Muscle of leg (tissue), 16 donors: ENCODE measurements at places on chromosomes 6 and 20. TPM values are rescaled to one million over a fixed set of nuclear protein-coding genes. Genes with fewer than 3 reads are reported as not detected.
A peak's percentile ranks its signal among the peaks of the same experiment; 100 is the strongest.

CRISP3 gene
- 0.43 TPM for polyA plus RNA-seq

CLPSL2 gene
- polyA plus RNA-seq = not detected

XKR7 gene
- polyA plus RNA-seq = 0.04 TPM

CALHM5 gene
- 2.3 TPM for polyA plus RNA-seq

CLIC5 gene
- polyA plus RNA-seq = 14.8 TPM

ZNF311 gene
- 2.6 TPM for polyA plus RNA-seq

GRCh38 chr6:163260111-163260895 lies 154.2 kb upstream of the QKI start:
- peak; percentile 57 for DNase-seq

GRCh38 chr6:102813489-102814275 lies 1420.2 kb downstream of the GRIK2 start:
- peak; percentile 6 for DNase-seq

- no peak for DNase-seq
Observed at GRCh38 chr20:2820084-2820895, 4.1 kb downstream of the TMEM239 start.

- DNase-seq = no peak
Observed at GRCh38 chr20:17651760-17652388, 30.2 kb downstream of the RRBP1 start.

DNA sequence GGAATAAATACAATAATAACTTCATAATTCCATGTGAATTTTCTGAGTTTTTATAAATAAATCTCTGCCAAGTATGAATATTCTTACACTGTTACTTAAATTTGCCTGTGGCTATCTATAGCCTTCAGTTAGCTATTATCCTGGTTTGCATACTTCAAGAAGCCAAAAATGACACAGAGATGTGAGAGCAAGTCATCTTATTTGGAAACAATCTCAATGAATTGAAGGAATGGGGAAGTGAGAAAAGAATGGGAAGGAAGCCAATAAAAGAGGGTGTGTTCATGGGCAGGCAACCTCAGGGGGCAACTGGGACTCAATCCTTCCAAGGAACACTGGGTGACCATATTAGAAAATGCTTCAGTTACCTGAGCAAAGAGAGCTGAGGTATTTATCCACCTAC lies 9.9 kb downstream of the HAO1 start:
- no peak for DNase-seq

- DNase-seq = no peak
Observed at GRCh38 chr6:51648236-51648635, 439.2 kb downstream of the PKHD1 start.

DNA sequence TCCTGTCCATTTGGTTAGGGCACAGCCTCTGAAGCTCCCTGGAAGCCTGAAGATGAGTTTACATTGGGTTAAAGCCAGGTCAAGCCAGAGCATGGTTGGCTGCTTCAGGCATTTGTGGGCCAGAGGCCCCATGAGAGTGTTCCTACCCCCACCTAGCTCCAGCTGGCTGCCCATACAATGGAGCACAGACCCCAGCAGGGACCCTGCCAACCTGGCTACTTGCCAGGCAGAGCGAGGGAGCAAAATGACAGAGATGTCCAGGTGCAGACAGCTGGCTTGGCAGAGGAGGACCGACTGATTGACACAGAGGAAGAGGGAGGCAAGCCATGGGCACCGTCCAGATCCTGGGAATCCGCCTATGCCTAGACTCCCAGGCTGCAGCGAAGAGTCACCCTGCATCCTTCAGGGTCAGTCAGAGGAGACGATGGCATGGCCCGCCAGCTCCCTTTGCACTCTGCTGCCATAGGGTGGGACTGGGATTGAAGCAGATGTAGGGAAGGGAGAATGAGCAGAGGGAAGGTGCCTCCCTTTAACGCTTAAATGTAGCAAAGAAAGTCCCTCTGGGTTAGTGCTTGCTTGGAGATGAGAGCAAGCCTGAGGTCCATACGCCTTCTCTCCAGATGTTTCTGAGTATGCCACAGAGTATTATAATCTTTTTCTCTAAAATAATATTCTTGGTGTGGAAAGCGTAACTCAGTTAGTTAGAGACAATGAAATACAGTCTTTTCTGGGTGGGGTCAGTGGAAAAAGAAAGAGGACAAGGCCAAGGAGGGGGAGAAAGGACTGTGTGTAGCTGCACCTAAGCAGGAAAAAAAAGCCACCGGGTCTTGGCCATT lies 77.6 kb upstream of the FYN start:
- peak; percentile 89 for DNase-seq

DNA sequence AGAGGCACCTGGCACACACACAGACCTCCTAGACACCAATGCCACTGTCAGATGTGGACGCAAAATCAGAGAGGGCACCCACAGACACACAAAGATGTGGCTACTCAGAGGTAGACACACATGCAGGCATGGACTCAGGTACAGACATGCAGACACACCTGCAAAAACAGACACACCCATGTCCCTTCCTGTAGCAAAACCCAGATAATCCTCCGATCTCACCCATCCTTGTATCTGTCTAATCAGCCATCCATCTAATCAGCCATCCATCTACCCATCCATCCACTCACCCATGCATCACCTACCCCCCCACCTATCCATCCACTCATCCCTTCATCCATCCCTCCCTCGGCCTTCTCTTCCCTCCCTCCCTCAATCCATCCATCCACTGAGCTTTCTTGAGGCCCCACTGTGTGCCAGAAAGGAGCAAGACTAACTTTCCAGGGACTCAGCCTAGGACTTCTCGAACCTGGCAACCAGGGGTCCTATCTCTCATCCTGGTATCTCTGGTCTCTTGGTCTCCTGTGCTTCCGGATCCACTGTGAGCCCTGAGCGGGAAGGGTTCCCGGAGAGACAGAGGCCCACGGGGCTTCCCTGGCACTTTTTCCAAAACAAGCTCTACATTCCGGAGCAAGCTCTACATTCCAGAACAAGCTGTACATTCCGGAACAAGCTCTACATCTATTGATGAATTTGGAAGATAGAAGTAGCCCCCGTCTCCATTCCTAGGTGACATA lies 1.1 kb upstream of the TGM2 start:
- DNase-seq = peak; percentile 66

GRCh38 chr6:120627612-120628011 lies 706.7 kb downstream of the TBC1D32 start:
- DNase-seq = no peak

DNA sequence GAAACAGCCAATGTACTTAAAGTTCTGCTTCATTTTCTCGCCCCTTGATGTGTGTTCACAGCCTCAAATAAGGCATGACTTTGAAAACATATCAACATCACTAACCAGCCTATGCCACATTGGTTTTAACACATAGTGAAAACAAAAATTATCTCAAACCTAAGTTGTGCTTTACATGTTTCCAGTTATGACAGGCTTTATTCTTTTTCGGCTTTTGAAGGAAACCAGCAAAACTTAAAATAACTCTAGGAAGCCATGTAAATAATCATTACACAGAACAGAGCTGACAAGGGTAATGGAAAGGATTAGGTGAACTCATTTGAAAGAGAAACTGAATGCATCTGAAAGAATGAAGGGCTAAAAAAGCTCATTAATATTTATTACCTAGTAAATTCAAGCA lies 42.1 kb downstream of the BMP5 start:
- DNase-seq = no peak

DNA sequence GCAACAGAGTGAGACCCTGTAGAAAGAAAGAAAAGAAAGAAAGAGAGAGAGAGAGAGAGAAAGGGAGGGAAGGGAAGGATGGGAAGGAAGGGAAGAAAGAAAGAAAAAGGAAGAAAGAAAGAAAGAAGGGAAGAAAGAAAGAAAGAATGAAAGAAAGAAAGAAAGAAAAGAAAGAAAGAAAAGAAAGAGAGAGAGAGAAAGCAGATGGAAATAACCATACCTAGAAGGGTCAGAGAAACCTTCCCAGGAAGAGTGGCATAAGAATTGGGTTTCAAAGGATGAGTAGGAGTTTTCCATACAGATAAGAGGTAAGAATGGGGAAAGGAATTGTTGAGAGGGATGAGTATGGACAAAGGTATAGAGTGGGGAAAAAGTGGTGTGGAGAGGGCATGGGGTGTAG lies 54.6 kb upstream of the SLC32A1 start:
- DNase-seq = no peak

- no peak for DNase-seq
Observed at GRCh38 chr6:167996424-167997199, 859 bp upstream of the KIF25 start.

- no peak for DNase-seq
Observed at GRCh38 chr6:26126394-26127235, 39.4 kb downstream of the HFE start.

GRCh38 chr6:168545428-168545827 lies 104.4 kb downstream of the SMOC2 start:
- no peak for DNase-seq

DNA sequence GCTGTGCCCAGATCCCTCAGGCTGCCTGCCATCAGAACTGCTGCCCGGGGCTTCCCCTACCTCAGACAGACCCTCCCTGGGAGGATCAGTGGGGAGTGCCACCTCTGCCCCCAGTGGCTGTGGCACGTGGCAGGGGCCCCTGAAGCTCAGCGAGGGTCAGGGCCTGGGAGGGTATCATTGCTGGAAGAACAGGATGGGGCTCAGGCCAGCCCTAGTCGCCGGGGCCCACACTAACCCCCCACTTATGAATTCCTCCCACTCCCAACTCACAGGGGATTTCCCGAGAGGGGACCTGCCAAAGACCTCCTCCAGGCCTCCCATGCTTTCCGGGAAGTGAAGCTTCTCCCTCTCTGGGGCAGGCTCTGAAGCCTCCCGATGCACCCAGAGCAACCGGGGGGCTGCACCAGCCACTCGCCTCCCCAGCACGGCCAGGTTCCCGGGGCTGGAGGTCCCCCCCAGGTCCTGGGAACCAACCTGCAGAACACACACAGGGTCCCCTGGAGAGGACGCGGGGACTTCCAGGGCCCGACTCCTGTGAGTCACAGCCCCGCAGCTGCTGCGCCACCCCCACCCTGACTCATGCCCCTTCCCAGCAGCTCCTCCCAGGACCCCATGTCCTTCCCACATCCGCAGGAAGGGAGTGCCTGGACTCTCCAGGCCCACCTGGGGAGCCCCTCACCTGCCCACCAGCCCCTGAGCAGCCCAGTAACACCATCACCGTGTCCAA lies 2.5 kb downstream of the TNFRSF6B start:
- DNase-seq = peak; percentile 77
